Fibroblast of lung (primary cell): ENCODE measurements at places on chromosomes 13 and 19. TPM values are rescaled to one million over a fixed set of nuclear protein-coding genes. Genes with fewer than 3 reads are reported as not detected.

DNA sequence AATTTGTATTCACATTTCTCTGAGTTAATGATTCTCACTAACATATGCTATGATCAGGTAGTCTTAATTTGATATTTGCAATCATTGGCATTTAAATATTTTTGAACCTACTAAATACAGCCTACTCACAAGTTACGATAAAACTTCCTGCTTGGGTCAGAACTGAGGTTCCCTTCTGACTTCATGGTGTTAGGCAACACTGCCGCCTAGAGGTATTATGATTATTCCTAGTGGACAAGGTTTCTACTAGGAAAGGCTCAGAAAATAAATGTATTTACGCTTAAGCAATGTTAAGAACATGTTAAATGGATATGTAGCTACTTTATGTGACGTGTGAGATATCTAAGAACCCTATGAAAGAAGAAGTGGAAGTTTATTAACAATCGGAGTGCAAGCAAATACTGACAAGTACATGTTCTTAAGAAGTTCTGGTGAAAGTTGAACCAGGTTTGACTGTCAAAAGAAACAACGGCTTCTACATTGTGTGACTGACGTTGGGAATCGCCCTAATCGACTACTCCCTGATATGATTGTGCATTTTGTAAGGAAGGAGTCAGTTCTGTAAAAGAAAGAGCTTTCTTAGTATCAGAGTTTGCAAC lies 1395.8 kb downstream of the SLITRK5 start:
- H3K36me3 ChIP-seq: no peaks in the 10 kb centered on the region
- no peaks in the 10 kb centered on the region for H3K27me3 ChIP-seq
- no peak overlapping the region for H3K27ac ChIP-seq
- DNase-seq: peak; percentile 81
- H3K4me3 ChIP-seq: no peak overlapping the region
- no peaks in the 10 kb centered on the region for H3K4me1 ChIP-seq

GRCh38 chr19:17686592-17687024 lies 1.5 kb downstream of the UNC13A start:
- no peak overlapping the region for H3K27ac ChIP-seq
- no peak overlapping the region for H3K4me3 ChIP-seq
- H3K36me3 ChIP-seq: no peaks in the 10 kb centered on the region
- DNase-seq: peak; percentile 10
- H3K27me3 ChIP-seq: peaks cover 17% of the 10 kb centered on the region

- no peaks in the 10 kb centered on the region for H3K4me1 ChIP-seq
- no peak overlapping the region for H3K27ac ChIP-seq
- no peaks in the 10 kb centered on the region for H3K27me3 ChIP-seq
- no peaks in the 10 kb centered on the region for H3K36me3 ChIP-seq
Observed at GRCh38 chr13:77429320-77430142, 102.6 kb upstream of the MYCBP2 start.

DNA sequence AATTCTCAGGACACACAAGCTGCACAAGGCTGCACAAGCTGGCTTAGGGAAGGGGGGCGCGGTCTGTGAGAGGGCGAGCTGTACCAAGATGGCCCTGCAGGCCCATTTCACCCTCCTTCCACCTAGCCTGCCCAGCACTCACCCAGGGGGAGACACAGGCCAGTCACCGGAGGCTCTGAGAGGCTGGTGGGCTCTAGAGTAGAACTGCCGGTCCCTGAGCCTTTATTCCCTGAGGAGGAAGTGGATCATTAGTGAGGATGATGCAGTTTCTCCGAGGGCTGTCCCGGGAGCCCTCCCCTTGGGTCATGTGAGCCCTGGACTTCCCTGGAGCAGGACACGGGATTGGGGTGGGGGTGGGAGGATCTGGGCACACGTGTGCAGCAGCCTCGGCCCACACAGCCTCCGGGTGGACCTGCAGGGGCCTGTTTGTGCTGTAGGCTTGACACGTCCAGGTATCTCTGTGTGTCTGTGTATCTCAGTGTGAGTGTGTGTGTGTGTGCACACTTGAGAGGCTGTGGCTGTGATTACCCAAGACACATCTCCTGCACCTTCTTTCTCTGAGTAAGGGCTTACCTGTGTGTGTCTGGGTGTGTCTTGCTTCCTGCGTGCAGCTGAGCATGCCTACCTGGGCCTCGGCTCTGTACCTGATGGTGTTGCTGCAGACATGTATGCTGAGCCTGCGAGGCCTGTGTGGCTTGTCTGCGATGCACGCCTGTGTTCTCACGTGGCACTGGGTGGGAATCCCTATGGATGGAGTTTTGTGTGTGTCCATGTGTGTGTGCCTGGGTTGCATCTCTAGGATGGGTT lies at the start of gene ACP5:
Gene ACP5 (minus strand): TSS at position 195 of the 807 bp plus-strand sequence. CDS start 328 bp downstream, outside the sequence.
- H3K27ac ChIP-seq: no peak within 1 kb of the TSS
- peaks cover 2% of the 10 kb centered on the region for H3K4me1 ChIP-seq
- peaks cover 3% of the 10 kb centered on the region for H3K27me3 ChIP-seq
- no peak within 1 kb of the TSS for H3K4me3 ChIP-seq
- H3K36me3 ChIP-seq: no peaks in the 10 kb centered on the region
- no peak for DNase-seq

DNA sequence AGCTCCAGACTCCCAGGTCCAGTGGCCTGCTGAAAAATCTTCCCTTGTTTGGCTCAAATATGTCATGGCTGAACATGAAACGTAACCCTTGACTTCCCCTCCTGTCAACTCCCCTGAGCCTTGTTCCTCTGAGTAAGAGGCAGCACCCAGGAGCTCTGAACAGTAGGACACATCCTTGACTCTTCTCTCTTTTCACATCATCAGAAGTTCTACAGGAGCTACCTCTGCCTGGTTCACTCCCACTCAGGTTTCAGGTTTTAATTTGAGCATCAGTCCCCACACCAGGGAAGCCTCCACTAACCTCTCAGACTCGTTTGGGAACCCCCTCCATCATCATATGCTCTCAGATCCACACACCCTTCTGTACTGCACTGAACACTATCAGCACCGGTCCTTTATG lies 30.3 kb downstream of the ZNF823 start:
- H3K27me3 ChIP-seq: no peaks in the 10 kb centered on the region
- no peak overlapping the region for H3K4me3 ChIP-seq
- no peaks in the 10 kb centered on the region for H3K36me3 ChIP-seq
- H3K27ac ChIP-seq: no peak overlapping the region

The ANGPTL4 gene
- total RNA-seq: 1.7 and 6.7 TPM in 2 replicates
